ENCODE measurements at places on chromosomes 3 and 15.

DNA sequence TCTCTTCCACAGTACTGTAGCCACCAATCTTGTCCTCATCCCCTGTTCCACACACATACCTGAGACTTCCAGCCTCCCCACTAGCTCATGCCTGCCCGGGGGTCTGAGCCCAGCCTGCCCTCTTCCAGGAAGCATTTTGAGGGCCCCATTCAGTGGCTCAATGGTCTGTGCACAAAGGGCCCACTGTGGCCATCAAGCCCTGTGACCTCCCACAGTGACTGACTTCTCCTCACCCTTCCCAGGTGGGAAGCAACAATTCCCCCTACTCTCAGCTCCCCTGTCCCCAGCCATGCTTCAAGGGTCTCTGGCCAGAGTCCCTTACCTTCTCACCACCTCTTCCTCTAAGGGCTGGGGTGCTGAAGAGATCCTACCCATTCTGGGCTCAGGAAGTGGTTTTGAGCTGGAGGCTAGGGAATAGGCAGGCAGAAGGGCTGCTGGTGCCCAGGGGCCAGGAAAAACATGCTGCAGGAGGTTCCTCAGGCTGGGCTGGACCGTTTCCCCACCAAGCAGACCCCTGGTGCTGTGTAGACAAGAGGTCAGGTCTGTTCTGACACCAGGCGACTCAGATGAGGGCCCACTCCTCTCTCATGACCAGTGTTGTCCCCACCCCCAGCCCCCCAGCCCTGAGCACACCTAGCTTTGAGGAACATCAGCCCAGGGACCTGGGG lies 3.0 kb upstream of the KLF15 start:
- DNase-seq, result no peak

GRCh38 chr3:23816721-23817120 lies 11.0 kb downstream of the UBE2E1 start:
- no peak for DNase-seq

- no peak for DNase-seq
These were observed 97.0 kb upstream of the NMNAT3 start for GRCh38 chr3:139774560-139775302.

DNA sequence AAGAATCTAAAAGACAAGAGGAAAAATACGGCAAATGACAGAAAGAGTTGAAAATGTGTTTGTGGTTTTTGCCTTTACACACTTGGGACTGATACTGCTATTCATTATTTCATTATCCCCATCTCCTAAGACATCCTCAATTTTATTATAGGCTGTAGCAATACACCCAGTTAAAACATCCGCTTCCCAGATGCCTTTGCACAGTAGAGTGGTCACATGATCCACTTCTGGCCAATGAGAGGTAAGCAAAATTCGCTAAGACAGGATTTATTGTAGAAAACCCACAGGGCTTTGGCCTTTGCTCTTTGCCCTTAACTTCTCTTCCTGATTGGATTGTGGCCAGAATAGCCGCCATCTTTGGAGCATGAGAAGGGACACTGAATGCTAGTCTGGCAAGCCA lies 53.2 kb upstream of the BOC start:
- no peak for DNase-seq

- DNase-seq, result no peak
These were observed 48.9 kb downstream of the SSUH2 start for GRCh38 chr3:8595695-8596115.

GRCh38 chr3:44772099-44772442 lies 10.5 kb downstream of the KIF15 start:
- DNase-seq, result no peak

GRCh38 chr3:125351814-125352456 lies 23.2 kb downstream of the ZNF148 start:
- no peak for DNase-seq
